ENCODE measurements at places on chromosomes 5 and 9. TPM values are rescaled to one million over a fixed set of nuclear protein-coding genes. Genes with fewer than 3 reads are reported as not detected.

DNA sequence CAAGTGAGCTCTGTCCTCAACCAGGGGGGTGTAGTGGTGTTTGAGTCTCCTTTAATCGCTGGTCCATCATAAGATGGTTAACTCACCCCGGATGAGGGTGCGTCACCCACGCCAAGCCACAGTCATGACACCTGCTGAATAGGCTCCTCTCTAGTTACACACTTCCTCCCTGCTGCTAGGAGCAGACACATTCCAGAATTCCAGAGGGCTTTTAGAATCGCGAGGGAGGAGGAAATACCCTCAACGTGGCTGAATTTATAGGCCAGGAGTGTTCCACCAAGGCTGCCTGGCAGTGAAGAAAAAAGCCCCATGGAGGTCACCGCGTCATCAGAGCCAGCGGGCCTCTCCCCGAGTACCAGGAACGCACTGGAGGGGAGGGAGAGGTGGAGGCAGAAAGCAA, 5.1 kb downstream of the GLRX start:
- no peak for DNase-seq

- DNase-seq = no peak
Measured at GRCh38 chr9:104091708-104092107, 2.4 kb upstream of the SMC2 start.

DNA sequence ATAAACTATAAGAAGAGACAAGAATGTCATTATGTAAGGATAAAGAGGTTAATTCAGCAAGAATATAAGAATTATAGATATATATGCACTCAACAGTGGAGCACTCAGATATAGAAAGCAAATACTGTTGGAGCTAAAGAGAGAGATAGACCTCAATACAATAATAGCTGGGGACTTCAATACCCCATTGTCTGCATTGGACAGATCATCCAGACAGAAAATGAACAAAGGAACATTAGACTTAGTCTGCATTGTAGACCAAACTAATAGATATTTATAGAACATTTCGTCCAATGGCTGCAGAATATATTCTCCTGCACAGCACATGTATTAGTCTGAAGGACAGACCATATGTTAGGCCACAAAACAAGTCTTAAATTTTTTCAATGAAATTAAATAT, 777.1 kb downstream of the CDH18 start:
- no peak for DNase-seq

GRCh38 chr5:76493190-76493837, 90.2 kb downstream of the IQGAP2 start:
- no peak for DNase-seq

DNA sequence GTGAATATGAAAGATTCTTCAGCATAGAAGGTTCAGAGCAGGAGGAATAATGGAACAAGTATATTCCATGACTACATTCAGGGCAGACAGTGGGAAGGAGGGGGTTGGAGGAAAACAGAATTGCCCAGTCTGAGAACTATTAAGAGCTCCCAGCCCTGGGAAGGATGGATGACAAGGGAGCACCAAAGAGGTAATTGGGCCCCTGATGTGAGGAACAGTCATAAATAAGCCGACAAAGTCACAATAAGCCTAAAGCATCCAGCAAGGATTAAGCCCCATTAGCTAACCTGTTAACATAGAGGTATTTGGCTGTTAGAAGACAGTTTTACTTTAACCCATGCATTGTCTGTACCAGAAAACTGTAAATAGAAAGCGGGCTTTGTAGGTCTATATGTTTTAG, 348.7 kb upstream of the SEMA6A start:
- DNase-seq = no peak

DNA sequence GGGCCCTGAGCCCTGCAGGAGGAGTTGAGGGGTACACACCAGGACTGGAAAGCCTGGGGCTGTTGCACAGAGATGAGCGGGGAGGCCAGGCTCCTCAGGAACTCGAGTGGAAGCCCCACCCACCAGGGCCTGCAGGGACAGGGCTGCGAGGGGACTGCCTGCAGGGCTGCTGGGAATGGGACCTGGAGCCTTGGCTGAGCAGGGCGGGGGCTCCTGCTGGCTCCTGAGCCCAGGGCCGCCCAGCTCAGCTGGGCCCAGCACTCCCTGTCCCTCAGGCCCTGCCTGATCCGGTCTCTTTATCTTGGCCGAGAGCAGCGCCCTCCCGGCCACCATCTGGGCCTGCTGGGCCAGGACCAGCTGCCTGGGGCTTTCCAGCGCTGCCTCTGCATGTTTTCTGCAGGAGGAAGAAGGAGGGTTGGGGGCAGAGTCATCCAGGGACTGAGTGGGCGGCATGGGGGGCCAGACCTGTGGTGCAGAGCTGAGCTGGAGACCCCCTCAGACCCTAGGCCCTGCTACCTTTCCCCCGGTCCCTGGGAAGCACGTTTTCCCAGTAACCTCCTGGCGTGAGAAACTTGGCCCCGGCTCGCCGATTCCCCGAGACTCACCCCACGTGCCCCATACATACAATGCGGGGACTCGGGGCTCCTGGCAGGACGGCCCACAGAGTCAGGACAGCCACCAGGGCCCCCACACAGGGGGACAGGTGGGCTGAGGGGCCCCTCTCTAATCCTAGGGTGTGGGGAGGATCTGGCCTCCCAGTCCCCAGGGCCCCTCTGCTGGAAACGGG, 9.4 kb downstream of the LCN12 start:
- DNase-seq = no peak

DNA sequence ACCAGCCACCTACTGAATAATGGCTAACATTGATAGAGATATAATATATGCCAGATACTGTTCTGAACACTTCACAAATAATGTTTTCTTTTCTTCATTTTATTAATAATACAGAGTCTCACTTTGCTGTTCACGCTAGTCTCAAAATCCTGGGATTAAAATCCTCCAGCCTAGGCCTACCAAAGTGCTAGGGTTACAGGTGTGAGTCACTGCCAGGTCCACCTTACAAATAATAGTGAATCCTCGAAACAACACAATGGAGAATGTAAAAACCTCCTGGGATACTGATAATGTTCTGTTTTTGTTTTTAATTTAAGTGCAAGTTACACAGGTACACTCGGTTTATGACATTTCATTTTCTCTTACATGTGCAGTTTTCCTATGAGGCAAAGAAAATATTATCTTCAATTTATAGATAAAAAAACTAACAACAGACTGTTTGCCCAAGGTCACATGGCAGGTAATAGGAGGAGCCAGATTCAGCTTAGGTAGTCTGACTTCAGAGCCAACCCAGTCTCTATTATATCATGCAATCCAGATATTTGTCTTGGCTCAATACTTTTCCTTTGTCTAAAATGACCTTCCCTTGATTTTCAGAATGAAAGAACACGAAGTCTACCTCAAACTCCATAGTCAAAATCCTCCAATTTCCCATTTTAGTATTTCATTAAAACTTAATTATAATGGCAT, 7.8 kb downstream of the ZFR start:
- DNase-seq = no peak

GRCh38 chr9:129486756-129487657, 133.9 kb downstream of the C9orf50 start:
- no peak for DNase-seq

- DNase-seq = no peak
Measured at GRCh38 chr9:109599131-109599530, 101.0 kb upstream of the PTPN3 start.

DNA sequence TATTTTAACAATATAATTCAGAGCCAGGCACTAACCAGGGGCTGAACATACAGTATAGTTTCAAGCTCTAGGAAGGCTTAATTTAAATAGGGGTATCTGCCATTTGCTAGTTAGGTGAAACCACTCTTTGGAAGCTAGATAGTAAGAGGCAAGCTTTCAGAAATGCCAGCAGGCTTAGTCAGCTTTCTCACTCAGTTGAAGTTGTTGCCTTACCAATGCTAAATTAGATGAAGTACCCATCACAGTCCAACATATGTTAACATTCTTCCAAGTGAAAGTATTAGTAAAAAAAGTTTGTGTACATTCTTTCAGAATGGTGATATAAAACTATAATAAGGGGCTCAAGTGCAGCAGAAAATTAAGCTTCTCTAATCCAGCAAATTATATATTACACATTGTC, 215.0 kb downstream of the CNTLN start:
- no peak for DNase-seq

RNF180 gene
- 6.3 TPM for total RNA-seq

GRCh38 chr5:167348980-167349379, 942.5 kb upstream of the WWC1 start:
- no peak for DNase-seq

PCDHB15 gene
- total RNA-seq = 2.1 TPM

ZBED3 gene
- total RNA-seq = 0.90 TPM

DNA sequence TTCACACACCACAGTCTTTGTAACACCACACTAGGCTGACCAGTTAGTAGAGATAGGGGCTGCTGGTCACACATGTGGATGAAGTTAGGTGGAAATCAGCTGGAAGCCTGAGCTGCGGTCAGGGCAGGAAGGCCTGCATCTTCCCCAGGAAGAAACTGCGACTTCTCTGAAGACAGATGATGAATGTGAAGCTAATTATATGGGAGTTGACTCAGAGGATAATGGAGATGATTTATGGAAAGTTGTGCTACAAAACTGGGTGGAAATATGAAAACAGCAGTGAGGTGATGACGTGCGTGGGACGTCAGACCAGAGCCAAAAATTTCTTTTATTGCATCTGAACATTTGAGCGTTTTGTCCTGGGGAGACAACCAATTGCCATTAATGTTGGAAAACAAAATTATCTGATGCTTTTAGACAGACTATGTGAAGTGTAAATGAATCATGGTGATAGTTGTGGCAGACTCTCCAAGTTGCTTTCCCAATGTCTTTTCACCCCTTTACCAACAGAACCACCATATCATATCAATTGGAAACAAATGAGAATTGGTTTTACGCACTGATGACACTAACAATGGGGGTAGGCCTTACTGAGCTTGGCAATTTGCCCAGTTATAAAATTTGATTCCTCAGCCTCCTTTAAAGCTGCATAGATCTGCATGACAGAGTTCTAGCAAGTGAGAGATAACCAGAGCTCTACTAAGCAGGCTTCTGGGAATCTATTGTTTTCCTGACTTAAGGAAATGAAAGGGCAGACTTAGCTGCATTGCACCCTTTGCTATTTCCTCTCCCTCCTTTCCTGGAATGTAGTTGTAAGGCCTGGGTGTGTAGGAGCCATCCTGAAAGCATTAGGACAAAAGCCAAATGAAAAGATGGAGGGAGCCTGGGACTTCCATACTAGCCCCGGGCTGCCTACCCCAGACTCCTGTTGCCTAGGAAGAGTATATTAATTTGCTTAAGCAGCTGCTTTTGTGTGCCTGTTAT, 84.0 kb downstream of the RAB3C start:
- no peak for DNase-seq

DNA sequence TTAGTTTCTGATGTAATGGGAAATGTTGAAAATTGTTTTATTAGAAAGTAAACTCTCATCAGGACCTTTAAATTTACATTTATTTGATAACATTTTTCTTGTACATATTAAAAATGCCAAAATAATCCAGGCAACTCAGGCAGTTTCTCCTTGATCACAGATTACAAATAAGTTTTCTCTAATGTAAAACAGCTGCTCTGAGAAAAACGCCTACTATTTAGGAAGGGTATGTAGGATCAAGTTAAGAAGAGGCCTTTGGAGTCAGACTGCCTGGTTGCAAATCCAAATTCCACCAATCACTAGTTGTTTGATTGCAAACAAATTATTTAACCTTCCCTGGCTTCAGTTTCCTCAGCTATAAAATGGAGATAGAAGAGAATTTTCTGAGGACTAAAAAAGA, 610.8 kb downstream of the PDE4D start:
- no peak for DNase-seq

DNA sequence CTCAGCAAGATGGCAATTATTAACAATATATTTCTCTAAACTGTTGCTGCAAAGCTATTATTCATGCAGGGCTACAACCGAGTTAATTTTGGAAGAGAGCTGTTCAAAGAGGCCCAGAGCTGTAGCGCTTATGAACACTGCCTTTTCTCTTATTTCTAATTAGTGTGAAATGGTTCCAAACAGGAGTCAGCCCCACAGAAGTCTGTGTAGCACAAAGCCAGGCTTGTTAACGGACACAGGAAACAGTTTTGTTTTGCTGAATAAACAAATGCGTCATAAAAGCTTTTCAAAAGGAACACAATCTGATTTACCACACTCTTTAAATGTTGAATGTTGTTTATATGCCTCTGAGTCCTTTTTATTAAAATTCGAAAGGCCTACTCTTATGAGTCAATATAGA, 396.5 kb downstream of the ANXA1 start:
- DNase-seq = peak; percentile 57

MARVELD2 gene
- total RNA-seq = 0.08 TPM

TAF11L4 gene
- not detected for total RNA-seq

- DNase-seq = no peak
Measured at GRCh38 chr5:115578657-115579056, 23.6 kb downstream of the TICAM2 start.

GRCh38 chr5:109961751-109962150, 272.0 kb downstream of the MAN2A1 start:
- DNase-seq = no peak

GRCh38 chr5:54700986-54701578, 183.5 kb downstream of the SNX18 start:
- peak; percentile 99 for DNase-seq

RNF130 gene
- total RNA-seq = 115 TPM

DNA sequence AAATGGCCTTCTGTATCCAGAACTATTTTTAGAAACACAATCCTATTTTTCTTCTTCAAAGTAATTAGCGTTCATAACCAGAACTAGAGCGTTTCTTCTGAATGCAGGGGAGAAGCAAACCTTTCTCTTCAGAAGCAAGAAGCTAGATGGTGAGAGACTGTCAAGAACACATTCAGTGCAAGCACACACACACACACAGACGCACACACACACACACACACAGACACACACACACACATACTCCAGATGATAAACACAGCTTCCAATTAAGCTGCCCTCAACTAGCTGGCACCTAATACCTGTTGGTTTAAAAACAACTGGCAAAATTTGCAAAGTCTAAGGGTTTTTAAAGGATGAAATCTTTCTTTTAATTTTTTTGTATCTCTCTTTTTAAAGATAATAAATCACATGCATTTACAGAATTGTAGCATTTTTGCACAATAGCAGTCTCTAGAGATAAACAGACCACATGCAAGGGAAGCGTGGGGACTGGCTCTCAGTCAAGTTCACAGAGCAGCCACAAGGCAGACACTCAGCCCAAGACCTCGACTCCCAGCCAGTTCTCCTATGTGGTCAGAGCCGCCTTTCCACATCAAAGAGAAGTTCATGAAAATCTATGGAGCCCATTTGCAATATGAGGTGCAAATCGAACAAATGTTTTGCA, 138.5 kb downstream of the TTLL11 start:
- DNase-seq = peak; percentile 38

DNA sequence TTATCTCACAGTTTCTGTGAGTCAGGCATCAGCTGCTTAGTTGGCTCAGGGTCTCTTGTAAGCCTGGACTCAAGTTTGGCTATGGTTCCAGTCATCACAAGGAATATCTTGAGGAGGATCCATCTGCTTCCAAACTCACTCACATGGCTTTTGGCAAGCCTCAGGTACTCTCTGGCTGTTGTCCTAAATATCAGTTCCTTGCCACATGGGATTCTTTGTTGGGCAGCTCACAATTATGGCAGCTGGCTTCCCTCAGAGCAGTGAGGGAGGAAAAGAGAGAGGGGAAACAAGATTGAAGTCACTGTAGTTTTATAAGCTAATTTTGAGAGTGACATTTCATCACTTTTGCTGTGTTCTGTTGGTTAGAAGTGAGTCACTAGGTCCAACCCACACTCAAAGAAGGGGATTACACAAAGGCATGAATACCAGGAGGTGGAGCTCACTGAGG, 144.5 kb downstream of the GCNT1 start:
- DNase-seq = no peak

- DNase-seq = no peak
Measured at GRCh38 chr9:131642496-131643083, 97.3 kb downstream of the PRRT1B start.

SLC36A3 gene
- total RNA-seq = not detected

GRCh38 chr5:61394078-61394704, 62.1 kb downstream of the ZSWIM6 start:
- no peak for DNase-seq

GRCh38 chr5:5421149-5421960, 1.1 kb upstream of the ICE1 start:
- DNase-seq = no peak

Data from H4 (cell line).